ENCODE measurements at places on chromosomes 3 and 15.

DNA sequence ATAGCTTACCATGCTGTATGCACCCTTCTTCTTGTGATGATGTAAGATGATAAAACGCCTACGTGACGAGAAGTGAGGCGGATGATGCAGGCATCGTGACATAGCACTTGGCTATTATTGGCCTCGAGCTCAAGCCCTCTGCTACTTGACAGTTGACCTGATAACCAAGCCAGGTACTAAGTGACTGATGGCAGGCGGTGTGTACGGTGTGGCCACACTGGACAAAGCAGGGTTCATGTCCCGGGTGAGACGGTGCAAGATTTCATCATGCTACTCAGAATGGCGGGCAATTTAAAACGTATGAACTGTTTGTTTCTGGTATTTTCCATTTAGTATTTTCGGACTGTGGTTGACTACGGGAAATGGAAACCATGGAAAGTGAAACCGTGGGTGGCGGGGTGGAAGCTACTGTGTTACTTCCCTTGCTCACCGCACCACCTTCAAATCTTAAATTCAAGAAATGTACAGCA lies 57.7 kb downstream of the SLC12A8 start:
- peak; percentile 15 for DNase-seq

DNA sequence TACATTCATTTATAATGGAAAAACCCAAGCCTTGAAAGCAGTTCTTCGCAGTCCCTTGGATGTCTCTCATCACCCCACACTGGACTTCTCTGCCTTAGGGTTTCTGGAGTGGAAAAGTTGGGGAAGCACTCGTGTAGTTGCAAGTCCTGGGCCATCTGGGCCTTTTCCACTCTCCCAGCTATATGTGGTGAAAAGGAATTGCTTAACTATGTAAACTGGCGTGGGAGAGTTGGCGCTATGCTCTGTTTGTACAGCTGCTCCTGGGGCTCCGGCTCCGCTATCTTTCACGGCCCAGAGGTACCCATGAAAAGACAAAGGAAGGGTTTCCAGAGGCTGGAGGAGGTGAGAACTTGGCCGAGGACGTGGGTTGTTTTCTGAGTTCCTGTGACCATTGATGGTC lies 81.1 kb upstream of the MYZAP start:
- no peak for DNase-seq

GRCh38 chr15:90013503-90013937 lies 12.4 kb downstream of the ZNF710 start:
- DNase-seq = no peak

GRCh38 chr3:160044121-160044520 lies 55.5 kb downstream of the IL12A start:
- no peak for DNase-seq

GRCh38 chr3:98766924-98767323 lies 3.8 kb downstream of the ST3GAL6 start:
- no peak for DNase-seq

GRCh38 chr3:49779358-49780079 lies 6.8 kb downstream of the IP6K1 start:
- DNase-seq = no peak

- no peak for DNase-seq
Measured at GRCh38 chr3:24530471-24530870, 35.8 kb upstream of the THRB start.

DNA sequence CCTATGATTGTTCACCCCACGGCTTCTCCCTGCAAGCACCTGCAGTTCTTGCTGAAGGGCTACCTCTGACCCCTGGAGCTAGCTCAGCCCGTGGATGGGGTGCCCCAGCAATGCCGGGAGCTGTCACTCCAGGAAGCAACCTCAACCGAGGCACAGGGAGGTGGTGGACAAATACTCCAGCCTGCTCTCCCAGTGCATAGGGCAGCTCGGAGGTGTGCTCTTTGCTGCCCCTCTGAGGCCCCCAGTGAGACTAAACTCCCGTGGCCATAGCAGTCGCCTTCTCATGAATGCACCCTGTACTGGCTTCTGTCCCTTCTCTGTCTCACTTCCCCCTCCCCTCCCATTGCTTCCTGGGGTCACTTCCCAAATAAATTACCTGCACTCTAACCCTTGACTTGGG lies 48.5 kb downstream of the LINGO1 start:
- no peak for DNase-seq

- no peak for DNase-seq
Measured at GRCh38 chr3:122063908-122064307, 8.7 kb downstream of the CD86 start.

GRCh38 chr3:191557322-191557721 lies 96.4 kb downstream of the PYDC2 start:
- DNase-seq = no peak

DNA sequence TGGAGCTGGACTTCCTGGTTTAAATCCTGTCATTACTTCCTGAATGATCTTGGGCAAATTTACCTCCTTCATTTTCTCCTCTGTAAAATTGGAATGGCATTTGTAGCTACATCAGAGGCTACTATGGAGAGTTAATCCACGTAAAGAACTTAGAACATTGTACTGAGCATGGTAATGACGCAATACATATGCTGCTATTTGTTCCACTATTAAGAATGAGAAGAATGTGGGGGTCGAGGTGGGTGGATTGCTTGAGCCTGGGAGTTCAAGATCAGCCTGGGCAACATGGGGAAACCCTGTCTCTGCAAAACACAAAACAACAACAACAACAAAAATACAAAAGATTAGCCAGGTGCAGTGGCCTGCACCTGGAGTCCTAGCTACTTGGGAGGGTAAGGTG lies 250.6 kb downstream of the RYR3 start:
- DNase-seq = no peak

DNA sequence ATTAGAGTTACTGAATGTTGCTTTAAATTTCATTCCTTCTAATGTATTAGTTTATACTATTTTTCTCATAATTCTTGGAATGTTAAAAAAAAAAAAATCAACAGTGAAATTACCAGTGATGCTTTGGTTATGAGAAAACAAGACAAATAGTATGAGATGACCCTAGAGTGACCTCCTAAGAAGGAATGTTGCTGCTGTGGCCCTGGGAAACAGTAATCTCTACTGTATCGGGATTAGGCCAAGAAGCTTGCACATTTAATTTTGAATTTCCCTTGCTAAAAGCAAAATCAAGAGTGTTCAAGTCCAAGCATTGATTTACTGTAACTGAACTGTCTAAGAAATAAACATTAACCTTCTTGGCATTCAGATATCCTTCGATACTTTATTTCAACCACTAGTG lies 18.1 kb downstream of the TOPBP1 start:
- DNase-seq = no peak

GRCh38 chr15:64693134-64693533 lies 82.3 kb downstream of the RBPMS2 start:
- no peak for DNase-seq

DNA sequence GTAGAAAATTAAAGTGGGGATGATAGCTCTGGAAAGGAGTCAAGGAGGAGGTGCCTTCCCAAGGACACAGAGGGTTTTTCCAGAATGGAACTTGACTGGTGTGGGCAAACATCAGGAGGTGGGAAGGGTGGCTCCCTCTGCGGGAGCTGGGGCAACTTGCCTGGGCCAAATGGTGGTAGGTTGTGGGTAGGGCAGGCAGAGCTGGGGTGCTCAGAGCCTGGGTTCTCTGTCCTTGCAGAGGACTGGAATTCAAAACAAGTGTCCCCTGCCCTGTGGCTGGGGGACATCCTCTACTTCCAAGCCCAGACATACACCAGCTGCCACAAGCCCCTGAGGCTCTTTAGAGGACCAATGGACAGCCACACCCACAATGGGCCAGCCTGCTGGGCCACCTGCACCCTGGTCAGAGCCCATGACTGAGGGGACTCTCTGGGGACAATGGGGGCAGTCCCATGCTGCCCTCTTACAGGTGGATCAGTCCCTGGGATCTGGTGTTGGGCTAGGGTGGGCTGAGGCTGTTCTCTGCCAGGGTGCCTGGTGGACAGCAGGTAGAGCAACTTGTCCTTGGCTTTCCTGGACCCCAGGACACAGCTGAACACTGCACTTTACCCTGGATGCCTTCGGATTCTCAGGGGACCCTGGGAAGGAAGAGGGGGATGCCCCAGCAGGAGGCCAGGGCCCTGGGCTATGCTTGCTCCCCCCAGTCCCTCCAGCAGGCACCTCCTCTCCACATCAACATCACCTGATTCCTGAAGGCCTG lies 38.6 kb upstream of the CSPG4 start:
- DNase-seq = no peak

GRCh38 chr3:73603762-73604171 lies 21.0 kb downstream of the PDZRN3 start:
- DNase-seq = no peak

GRCh38 chr15:80228959-80229610 lies 22.9 kb downstream of the CTXND1 start:
- no peak for DNase-seq

DNA sequence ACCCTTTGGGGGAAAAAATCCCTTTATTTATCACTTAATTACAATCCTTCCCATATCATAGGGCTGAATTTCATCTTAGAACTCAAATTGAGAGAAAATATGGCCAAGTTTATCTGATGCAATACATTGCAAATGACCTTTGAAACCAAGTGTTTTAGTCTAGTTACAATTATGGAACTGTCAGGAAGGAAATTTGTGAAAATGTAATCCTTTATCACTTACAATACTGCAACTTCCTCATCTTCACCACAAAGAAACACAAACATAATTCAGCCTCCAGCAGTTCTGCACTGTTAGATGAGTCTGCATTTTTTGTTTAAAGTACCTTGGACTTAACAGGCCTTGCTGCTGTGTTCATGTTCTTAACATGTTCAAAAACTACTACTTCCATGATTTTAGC lies 4.6 kb downstream of the CCPG1 start:
- DNase-seq = no peak

DNA sequence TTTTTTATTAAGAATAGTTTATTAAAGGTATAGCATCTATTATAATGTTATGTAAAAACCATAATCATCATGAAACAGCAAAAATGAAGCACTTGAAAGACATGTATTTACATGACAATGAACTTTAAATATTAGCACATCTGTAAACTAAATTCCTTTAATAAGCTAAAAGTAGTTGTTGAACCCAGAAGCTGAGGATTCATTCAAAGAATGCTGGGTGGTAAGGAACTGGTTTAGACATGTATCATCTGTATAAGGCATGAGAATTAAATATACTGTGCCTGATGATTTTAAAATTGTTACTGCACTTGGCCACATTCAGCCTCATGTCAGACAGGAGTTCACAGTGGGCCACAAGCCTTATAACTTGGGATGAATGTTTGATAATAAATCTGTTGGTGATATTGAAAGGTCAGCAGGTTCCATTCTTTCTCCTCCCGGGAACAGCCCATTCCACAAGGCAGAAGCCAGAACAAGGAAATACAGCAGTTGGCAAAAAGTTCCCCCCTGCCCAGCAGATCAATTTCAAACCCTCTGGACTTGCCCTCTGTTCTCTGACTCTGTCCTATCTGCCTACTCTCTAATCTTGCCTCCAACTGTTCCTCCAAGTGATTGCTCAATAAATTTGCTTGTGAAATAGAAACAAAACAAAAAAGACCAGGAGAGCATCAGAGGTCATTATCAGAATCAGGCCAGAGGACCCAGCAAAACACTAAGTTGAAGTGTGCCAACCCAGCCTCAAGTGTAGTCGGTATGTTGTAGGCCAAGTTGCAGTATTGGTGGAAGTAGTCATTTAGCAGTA lies 49.8 kb upstream of the TEX264 start:
- no peak for DNase-seq

GRCh38 chr3:79866162-79866561 lies 98.4 kb upstream of the ROBO1 start:
- DNase-seq = no peak
